ENCODE measurements at places on chromosomes 4 and X. TPM values are rescaled to one million over a fixed set of nuclear protein-coding genes. Genes with fewer than 3 reads are reported as not detected.

The RAB40A gene
- total RNA-seq, result 1.4 TPM

The EDNRA gene
- 8.1 TPM for total RNA-seq

DNA sequence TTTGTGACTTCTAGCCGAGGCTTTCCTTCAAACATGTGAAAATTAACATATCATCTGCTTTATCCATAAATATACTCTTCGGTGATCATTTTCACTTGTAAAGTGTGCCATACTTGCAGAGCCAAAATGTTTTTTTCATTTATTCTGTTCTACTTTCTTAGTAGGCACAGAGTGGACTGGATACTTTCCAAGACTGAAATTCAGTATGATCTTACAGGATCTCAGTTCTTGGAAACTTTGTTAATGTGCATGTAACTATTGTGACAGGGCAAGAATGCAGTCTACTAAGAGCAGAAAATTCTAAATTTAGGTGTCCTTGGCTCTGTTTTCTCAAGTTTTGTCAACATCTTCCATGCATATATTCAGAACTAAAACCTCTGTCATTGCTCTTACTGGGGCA lies 284.9 kb downstream of the TEX13A start:
- H3K4me3 ChIP-seq, result no peak overlapping the region
- H3K36me3 ChIP-seq, result no peaks in the 10 kb centered on the region
- no peak overlapping the region for H3K27ac ChIP-seq
- no peaks in the 10 kb centered on the region for H3K27me3 ChIP-seq

DNA sequence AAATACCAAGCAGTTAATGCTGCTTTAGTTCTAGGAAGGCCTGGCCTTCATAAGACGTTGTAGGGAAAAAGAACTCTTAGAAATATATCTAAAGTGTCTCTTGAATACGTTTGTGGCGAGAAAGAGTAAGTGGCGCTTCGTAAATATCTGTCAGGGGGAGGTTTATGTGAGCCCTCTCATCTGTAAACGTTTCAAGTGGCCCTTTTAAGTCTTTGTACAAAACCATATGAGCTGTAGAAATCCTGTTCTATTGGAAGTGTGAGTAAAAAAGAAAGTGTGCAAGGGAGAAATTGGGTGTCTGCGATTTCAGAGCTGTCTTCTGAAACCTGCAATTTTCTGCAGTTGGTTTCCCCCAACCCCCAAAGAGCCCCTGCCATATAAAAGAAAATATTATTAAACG lies 8.6 kb upstream of the INTU start:
- H3K4me1 ChIP-seq, result no peaks in the 10 kb centered on the region
- no peak for DNase-seq
- no peaks in the 10 kb centered on the region for H3K36me3 ChIP-seq
- H3K27ac ChIP-seq, result no peak overlapping the region

DNA sequence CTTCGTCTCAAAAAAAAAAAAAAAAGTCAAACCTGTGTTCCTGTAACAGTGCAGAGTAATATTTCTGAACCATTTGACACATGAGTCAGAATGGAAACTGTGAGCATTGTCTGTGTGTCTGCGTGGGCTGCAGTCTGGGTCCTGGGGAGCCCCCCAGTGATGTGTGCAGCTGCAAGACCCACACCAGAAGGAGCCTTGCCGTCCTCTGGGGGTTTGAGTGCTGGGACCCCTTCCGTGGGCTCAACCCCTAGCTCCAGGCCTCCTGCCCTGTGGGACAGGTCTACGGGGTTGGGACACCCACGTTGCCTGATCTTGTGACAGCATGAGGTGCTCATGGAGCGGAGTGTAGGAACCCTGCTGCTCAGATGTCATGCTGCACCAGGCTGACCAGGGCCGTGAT lies 43.7 kb downstream of the DDX3X start:
- DNase-seq, result no peak
- no peaks in the 10 kb centered on the region for H3K36me3 ChIP-seq
- no peak overlapping the region for H3K27ac ChIP-seq
- H3K4me1 ChIP-seq, result no peaks in the 10 kb centered on the region

DNA sequence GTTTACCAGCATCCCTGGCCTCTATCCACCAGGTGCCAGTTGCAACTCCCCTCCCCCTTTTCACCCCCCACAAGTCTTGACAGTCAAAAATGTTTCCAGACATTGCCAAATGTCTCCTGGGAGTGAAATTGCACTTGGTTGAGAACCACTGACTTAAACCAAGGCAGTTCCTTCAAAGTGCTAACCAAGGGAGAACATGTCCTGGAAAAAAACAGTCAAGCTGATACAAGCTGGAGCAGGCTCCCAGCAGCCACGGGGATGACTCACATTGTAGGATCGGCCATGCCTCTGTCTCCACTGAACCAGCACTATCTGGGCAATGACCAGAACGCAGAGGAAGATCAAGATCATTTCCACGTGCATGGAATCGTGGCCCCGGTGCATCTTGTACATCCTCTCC lies 11.4 kb downstream of the RNF175 start:
- no peak overlapping the region for H3K27ac ChIP-seq
- no peak for DNase-seq
- no peaks in the 10 kb centered on the region for H3K36me3 ChIP-seq
- no peaks in the 10 kb centered on the region for H3K27me3 ChIP-seq
- H3K4me3 ChIP-seq, result no peak overlapping the region

- no peaks in the 10 kb centered on the region for H3K36me3 ChIP-seq
- H3K27me3 ChIP-seq, result no peaks in the 10 kb centered on the region
- no peak for DNase-seq
- H3K4me1 ChIP-seq, result no peaks in the 10 kb centered on the region
- H3K4me3 ChIP-seq, result no peak overlapping the region
Observed at GRCh38 chrX:32397562-32398216, 813.7 kb downstream of the DMD start.

GRCh38 chrX:154468217-154468616 lies 10.1 kb downstream of the PLXNA3 start:
- H3K27me3 ChIP-seq, result no peaks in the 10 kb centered on the region
- no peak for DNase-seq
- no peak overlapping the region for H3K4me3 ChIP-seq
- H3K36me3 ChIP-seq, result no peaks in the 10 kb centered on the region
- H3K27ac ChIP-seq, result no peak overlapping the region
- no peaks in the 10 kb centered on the region for H3K4me1 ChIP-seq
